ENCODE measurements at places on chromosomes 7 and 10.
A peak's percentile ranks its signal among the peaks of the same experiment; 100 is the strongest.

DNA sequence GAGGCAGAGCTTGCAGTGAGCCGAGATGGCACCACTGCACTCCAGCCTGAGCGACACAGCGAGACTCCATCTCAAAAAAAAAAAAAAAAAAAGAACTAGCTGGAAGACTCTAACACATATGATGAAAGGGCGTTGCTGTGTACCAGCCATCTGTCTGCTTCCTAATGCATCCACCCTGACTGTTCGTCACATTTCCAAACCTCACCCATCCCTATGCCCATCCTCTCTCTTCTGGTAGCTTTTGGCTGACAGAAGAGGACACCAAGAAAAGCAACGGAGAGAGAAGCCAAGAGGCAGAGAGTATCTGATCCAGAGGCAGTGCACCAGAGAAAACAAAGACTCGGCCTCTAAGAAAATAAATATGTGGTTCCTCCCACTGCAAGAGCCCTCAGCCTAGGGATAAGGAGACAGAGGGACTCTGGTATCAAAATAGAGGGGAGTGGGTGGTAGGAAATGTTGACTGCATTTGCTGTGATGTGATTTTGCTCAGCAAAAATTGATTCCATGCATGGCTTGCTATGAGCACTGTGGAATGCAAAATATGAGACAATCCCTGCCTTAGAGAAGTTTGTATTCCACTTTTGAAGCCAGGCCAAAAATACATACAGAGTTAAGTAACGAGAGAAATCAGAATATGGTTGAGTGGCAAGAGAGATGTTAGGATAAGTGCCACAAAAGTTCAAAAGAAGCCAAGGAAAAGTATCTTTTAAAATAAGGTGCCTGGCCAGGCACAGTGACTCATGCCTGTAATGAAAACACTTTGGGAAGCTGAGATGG is 100.8 kb upstream of the STK17A start:
- DNase-seq: no peak

- no peak for DNase-seq
These were observed 212.2 kb downstream of the BMPER start for GRCh38 chr7:34117573-34117972.

- no peak for DNase-seq
These were observed 225.8 kb downstream of the ELFN1 start for GRCh38 chr7:1895664-1896515.

- DNase-seq: no peak
These were observed 91.6 kb downstream of the SEMA3C start for GRCh38 chr7:80827239-80827633.

DNA sequence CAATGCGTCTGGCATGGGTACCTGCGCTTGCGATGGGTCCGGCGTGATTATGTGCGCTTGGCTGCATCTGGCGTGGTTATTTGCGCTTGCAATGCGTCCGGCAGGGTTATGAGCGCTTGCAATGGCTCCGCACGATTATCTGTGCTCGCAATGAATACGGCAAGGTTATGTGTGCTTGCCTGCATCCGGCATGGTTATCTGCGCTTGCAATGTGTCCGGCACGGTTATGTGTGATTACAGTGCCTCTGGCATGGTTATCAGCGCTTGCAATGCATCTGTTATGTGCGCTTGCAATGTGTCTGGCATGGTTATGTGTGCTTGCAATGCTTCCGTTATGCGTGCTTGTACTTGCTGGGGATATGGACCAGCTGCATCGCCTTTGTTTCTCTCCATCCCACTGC is 37.7 kb downstream of the RBAK start:
- DNase-seq: no peak

GRCh38 chr10:77281719-77282118 is 355.9 kb downstream of the KCNMA1 start:
- DNase-seq: no peak

DNA sequence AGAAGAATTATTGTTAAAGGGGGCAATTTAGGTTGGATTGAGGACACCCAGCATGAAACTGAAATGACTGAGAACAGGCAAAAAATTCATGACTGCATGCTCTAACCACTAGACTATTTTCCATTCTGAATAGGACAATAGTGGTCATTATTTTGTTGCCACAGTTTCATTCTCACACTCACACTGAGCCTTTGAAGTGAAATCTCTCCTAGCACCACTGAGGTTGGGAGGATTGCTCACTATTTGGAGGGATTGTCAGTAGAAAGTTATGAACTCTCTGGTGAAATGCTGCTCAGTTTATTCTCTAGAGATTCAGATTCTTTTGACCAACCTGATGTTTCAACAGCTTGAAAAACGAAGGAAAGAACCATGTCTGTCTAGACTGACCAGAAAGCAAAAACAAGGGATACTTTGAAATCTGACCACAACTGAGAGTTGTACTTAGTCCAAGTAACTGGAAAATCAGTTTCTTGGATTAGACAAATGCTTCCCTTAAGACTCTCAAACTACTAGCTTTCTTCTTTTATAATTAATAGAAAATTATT is 191.2 kb downstream of the DYNC1I1 start:
- DNase-seq: no peak

DNA sequence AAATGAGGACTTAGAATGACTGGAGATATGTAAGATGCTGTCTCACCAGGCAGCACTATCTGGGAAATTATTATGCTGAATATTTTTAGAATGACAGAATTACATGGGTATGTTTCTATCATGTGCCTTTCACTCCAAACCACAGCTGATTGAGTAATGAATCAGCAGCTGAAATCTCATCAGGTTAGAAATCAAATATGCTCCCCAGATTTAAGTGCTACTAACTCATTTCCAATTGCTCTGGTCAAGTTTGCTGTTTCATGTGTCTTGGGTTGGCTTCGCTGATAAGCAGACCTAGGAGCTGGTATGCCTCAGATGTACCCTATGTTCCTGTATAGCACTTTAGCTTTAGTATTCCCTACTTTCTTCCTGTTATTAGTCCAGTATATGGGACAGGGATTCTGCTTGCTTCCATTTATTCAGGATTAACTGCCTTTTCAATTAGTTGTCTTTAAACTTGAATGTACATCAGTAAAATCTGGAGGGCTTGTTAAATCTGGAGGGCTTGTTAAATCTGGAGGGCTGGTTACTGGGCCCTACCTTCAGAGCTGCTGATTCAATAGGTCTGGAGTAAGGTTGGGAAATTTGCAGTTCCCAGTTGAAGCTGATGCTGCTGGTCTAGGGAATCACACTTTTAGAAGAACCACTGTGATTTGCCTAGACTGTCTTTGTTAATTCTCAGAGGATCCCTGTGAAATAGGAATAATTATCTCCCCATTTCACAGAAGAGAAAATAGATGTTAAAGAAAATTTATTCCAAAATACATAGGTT is 172.9 kb downstream of the DKK1 start:
- DNase-seq: peak; percentile 64

DNA sequence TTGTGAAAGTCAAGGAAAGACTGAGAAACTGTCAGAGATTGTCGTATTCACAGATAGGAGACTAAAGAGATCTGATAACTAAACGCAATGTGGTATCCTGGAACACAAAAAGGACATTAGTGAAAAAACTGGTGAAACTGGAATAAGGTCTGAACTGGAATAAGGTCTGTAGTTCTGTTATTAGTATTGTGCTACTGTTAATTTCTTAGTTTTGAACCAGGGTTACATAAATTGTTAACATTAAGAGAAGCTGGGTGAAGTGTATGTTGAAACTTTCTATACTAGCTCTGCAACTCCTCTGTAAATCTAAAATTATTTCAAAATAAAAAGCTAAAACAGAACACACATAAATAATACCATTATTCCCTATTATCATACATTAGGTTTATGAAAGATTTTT is 3.4 kb upstream of the NT5C2 start:
- no peak for DNase-seq

DNA sequence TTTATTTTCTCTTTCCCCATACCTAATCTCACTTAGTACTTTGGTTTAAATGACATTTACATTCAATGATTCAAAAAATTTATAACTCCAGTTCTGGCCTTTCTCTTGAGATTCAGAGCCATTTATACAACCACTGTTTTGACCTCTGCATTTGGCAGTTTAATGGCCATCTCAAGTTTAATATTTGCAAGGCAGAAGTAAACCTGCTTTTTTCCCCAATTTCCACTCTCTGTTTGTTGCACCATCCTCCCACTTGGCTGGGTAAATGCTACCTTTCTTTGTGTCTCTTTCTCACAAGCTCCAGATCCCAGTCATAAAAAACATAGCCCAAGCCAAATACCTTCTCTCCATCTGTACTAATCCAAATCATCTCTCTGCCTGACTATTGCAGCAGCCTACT is 315.2 kb upstream of the MTPN start:
- no peak for DNase-seq

DNA sequence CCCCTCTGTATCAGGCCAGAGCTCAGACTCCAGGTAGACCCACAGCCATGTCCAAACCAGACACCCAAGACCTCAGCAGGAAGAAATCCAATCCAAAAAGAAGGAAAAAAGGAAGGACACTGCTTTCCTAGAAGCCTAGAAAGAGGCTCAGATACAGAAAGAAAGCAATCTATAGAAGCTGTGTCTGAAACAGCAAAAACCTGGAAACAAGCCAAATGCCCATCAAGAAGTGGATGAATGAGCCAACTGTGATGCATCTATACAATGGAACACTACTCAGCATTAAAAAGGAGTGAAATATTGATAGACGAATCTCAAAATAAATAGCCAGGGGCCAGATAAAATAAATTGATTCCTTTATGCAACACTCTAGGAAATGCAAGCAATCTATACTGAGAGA is 31.6 kb downstream of the GRB10 start:
- DNase-seq: no peak

DNA sequence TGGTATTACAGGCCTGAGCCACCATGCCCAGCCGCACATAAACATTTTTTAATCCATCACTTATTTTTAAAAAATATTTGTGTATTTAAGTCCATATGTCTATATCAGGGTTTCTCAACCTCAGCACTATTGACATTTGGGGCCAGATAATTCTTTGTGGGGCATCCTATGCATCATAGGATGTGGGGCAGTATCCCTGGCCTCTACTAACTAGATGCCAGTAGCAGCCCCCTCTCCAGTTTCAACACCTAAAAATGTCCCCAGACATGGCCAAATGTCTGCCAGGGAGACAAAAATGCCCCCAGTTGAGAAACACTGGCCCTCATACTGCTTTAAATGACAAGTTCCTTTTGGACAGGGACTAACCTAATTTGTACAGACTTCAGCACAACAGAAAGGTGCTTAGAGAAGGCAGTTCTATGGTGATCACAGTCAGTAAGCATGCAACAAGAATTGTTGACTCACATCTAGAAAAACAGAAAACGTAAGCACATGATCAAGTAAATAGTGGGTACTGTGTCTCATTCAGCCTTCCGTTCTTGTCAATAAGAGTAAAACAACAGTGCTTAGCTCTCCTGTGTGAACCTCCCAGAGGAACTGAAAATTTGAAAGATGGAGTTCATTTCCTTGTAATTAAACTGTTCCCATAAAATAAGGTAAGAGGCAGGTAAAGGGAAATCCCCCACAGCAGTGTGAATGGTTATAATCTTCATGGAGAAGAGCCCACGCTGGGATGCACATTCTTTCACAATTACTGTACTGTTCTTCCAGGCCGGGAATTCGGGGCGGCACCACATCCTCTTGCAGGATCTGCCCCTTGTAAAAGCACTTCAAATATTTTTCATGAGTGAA is 17.3 kb upstream of the ADRB1 start:
- peak; percentile 86 for DNase-seq

DNA sequence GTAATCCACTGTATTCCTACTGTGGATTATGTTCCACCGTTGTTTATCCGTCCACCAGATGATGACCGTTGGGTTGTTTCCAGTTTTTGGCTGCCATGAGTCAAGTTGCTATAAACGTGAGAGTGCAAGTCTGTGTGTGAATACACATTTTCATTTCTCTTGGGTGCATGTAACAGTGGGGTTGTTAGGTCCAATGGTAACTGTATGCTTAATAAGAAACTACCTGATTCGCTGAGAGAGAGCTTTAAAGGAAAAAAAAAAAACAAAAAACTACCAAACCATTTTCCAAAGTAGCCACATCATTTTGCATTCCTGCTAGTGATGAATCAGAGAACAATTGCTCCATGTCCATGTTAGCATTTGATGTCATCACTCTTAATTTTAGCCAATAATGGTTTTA is 15.9 kb downstream of the UBN2 start:
- peak; percentile 41 for DNase-seq

DNA sequence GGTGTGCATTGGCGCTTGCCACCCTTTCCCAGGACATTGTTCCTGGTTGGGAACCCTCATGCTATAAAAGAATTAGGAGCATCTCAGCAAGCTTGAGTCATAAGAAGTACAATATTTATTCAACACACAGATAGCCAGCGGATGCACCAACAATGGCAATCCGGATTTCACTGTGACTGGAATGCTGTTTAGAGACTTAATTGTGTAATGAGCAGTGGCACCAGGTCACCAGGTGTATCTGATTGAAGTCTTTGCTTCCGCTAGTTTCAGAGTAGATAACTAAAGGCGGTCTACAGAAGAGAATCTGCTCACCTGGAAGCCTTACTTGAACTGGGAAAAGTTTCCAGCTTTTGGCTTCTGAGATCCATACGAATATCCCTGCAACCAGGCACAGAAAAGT is 772.3 kb upstream of the GHITM start:
- DNase-seq: no peak

DNA sequence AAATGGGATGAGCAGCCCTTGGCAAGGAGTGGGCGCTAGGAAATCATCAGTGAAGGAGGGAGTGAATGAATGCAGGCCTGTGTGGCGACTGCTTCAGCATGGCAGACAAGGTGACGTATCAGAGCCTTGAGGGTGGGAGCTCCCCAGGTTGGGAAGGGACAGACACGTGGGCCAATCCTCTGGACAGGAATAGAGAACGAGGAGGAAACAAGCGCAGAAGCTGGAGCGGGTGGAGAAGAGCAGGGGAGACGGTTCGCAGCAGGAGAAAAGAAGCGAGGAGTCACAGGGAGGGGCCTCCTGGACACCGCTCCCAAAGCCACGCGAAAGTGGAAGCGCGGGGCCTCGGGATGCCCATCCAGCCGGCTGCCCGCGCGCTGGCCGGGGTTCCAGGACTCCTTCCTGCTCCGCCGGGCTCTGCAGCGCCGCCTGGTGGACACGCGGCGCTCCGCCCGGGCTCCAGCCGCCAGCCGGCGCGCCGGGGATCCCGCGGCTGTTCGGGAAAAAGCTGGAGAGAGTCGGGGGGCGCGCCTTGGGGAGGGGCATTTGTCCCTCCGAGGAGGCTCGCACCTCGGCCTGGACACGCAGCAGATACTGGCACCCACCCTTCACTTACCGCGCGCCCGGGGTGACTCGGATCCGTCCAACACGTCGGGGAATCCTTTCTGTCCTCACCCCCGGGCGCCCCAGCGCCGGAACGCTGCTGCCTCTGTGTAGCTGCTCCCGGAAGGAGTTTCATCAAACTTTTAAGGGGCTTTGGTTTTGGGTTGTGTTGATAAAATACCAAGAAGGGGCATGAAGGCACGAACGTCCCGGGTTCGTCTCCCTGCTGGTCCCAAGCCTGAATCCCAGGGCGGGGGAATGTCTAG is 6.3 kb downstream of the ZNF503 start:
- DNase-seq: peak; percentile 62

GRCh38 chr7:26694141-26694540 is 170.2 kb downstream of the SKAP2 start:
- no peak for DNase-seq

DNA sequence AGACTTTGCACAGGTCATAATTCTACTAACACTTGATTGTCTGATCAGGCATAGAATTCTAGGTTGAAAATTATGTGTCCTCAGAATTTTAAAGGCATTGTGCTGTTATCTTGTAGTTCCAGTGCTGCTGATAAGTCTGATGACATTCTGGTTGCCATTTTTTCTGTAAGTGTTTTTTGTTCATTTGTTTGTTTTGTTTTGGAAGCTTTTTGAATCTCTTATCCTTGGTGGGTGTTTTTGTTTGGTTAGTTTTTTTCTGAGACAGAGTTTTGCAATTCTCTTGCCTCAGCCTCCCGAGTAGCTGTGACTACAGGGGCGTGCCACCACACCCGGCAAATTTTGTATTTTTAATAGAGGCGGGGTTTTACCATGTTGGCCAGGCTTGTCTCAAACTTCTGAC is 178.9 kb downstream of the CCDC71L start:
- DNase-seq: no peak
